ENCODE measurements at places on chromosomes 16 and 17. TPM values are rescaled to one million over a fixed set of nuclear protein-coding genes. Genes with fewer than 3 reads are reported as not detected.

GRCh38 chr16:53545433-53545832, 42.4 kb upstream of the AKTIP start:
- H3K36me3 ChIP-seq, result no peaks in the 10 kb centered on the region
- H3K4me1 ChIP-seq, result peaks cover 28% of the 10 kb centered on the region
- no peaks in the 10 kb centered on the region for H3K27me3 ChIP-seq
- H3K4me3 ChIP-seq, result peak overlapping the region; percentile 2
- DNase-seq, result peak; percentile 53

- H3K36me3 ChIP-seq, result no peaks in the 10 kb centered on the region
- H3K4me3 ChIP-seq, result no peak overlapping the region
- H3K27me3 ChIP-seq, result peaks cover 74% of the 10 kb centered on the region
- no peak for DNase-seq
Measured at GRCh38 chr16:86498671-86499439, 11.5 kb upstream of the FOXF1 start.

The CRYBA1 gene
- not detected for total RNA-seq

GRCh38 chr16:1420111-1420539, 422 bp downstream of the UQCC4 start:
- peak; percentile 28 for DNase-seq
- H3K27me3 ChIP-seq, result no peaks in the 10 kb centered on the region
- peaks cover 27% of the 10 kb centered on the region for H3K4me1 ChIP-seq
- peak overlapping the region; percentile 64 for H3K27ac ChIP-seq
- peaks cover 2% of the 10 kb centered on the region for H3K36me3 ChIP-seq
